Airway epithelial cell (primary cell): ENCODE measurements at places on chromosomes 1 and 21. TPM values are rescaled to one million over a fixed set of nuclear protein-coding genes. Genes with fewer than 3 reads are reported as not detected.

The CBR3 gene
- total RNA-seq: 8.3 and 12.8 TPM in 2 replicates

The DMRTA2 gene
- 6.5 and 7.9 TPM in 2 replicates for total RNA-seq

The TMCO4 gene
- 5.2 and 10.9 TPM in 2 replicates for total RNA-seq

The ZMYM4 gene
- 14.9 and 20.8 TPM in 2 replicates for total RNA-seq

The HOOK1 gene
- total RNA-seq: 7.1 and 10.7 TPM in 2 replicates

The TRMT1L gene
- total RNA-seq: 14.8 and 20.9 TPM in 2 replicates

The KCNK2 gene
- not detected in 2 replicates for total RNA-seq

The MCOLN3 gene
- 1.8 and 2.5 TPM in 2 replicates for total RNA-seq

The LCE2B gene
- not detected in 2 replicates for total RNA-seq

The EDN2 gene
- 2.8 and 10.1 TPM in 2 replicates for total RNA-seq

The SPRR3 gene
- 286 and 324 TPM in 2 replicates for total RNA-seq

The TNFRSF9 gene
- not detected in 2 replicates for total RNA-seq
